ENCODE measurements at places on chromosomes 2 and 18.

DNA sequence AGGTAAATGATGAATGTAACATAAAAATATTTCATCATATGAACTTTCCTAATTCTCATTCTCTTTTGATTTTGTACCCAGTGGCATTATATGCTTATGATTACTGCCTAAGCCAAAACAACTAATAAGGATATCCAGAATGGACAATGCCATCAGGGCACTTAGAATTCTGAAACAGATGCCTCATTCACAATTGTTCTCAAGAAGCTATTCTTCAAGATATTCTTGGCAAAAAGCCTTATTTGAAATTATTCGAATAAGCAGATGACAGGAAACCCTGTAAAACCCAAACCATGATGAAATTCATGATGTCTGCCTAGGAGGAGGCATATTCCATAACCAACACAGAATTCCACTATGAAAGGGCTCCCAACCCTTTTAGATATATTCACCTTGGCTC lies 353.2 kb upstream of the TRIB2 start:
- no peak for DNase-seq

DNA sequence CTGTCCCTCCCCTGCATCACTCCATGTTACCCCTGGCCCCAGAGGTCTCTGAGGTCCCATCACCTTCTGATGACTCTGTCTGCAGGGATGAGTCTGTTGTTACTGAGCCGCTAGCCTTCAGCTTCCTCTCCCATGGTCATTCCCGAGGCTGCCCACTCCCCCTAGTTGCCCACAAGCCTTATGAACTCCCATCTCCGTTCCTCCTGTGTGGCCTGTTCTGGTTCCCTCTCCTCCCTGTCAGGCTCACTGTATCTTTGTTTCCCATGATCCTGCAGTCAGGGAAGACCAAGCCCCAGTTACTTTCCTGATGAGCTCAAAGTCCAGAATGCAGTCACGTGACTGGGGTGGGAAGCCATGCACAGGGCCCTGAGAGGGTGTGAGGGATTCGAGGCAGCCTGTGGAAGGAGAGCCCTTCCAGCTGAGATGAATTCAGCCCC lies 39.5 kb downstream of the INPP4A start:
- DNase-seq: no peak

- no peak for DNase-seq
These were observed 40.4 kb downstream of the FTCDNL1 start for GRCh38 chr2:199810422-199811171.

DNA sequence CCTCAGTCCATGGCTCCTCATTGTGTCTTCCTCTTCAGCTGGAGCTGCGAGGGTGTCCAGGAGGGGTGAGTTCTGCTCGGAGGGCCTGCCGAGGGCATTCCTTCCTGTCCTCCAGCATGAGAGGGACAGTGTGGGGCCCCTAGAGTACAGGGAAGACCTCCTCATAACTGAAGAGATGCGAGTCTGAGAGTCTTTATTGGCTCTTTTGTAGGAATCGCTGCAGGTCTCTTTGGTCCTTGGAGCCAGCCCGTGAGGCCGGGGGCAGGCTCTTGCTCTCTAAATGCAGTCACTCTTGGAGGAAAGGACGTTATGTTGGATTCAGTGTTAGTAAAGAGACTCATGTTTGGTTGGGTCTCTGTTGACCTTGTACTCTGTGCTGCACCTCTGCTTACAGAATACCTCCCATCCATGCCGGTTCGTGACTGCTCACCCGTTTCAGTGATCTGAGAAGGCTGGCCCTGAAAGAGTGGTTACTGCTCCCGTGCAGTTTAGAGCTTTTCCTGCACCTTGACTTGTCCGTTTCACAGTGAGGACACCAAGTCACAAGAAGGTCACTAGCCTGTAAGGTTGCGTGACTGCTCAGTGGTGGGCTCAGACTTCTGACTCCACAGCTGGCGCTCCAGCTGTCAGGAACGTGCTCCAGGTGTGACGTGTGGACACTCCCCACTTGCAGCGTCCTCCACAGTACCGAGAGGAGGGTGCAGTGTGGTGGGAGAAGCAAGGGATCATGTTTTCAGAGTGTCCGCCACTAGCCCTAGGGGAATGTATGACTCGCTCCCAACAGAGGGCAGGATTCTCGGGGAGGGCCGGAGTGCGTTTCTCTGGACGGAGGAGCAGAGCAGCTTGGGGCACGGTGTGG lies 7.8 kb downstream of the ATG4B start:
- DNase-seq: no peak

- no peak for DNase-seq
These were observed 29.0 kb downstream of the SERPINB5 start for GRCh38 chr18:63505566-63506335.

DNA sequence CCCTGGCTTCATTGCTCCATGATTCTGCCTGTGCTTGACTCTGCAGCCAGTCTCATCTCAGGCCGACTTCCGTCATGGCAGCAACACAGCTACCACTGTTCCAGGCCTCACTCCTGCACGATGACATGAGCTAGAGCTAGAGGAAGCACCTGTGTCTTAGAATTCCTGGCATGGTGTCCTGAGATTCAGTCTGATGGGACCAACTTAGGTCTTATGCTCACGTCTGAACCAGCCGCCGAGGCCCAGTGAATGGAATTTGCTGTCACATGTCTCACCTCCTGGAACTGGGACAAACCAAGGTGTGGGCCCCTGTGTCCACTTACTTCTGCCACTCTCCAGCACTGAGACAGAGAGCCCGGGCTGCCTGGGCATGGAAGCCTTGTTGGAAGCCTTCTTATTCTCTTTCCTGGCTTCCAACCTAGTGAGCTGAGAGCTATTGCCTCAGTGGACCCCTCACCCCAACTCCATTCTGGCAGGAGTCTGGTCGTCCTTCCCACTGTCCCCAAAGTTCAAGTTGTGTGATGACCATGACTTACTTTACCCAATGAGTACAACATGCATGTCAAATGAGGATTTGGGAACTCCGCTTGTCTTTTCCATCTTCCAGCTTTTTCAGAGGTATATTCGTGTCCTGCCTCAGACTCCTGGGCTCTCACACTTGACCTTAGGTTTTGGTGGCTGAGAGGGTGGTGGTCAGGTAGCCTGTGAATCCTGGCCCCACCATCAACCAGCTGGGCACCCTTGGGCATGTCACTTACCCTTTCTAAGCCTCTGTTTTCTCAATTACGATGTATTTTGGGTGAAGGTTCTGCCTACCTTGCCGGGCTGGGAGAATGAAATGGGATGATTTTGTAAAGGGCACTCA lies 39.1 kb upstream of the HS6ST1 start:
- no peak for DNase-seq

DNA sequence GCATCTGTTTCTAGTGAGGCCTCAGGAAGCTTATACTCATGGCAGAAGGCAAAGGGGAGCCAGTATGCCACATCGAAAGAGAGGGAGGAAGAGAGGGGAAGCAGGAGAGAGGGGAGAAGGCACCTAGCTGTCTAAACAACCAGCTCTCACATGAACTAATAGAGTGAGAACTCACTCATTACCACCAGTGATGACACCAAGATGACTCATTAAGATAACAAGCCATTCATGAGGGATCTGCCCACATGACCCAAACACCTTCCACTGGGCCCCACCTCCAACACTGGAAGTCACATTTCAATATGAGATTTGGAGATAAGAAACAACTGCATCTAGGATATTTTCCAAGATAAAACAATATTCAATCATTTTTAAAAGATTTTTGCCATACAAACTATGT lies 753.9 kb upstream of the ZEB2 start:
- no peak for DNase-seq

GRCh38 chr2:105307962-105308361 lies 21.6 kb downstream of the TGFBRAP1 start:
- no peak for DNase-seq

- no peak for DNase-seq
These were observed 22.3 kb upstream of the LRRTM1 start for GRCh38 chr2:80326861-80327260.

GRCh38 chr2:70569559-70569958 lies 15.9 kb upstream of the TGFA start:
- DNase-seq: no peak

- no peak for DNase-seq
These were observed 52.6 kb downstream of the CXCR4 start for GRCh38 chr2:136065384-136065783.

DNA sequence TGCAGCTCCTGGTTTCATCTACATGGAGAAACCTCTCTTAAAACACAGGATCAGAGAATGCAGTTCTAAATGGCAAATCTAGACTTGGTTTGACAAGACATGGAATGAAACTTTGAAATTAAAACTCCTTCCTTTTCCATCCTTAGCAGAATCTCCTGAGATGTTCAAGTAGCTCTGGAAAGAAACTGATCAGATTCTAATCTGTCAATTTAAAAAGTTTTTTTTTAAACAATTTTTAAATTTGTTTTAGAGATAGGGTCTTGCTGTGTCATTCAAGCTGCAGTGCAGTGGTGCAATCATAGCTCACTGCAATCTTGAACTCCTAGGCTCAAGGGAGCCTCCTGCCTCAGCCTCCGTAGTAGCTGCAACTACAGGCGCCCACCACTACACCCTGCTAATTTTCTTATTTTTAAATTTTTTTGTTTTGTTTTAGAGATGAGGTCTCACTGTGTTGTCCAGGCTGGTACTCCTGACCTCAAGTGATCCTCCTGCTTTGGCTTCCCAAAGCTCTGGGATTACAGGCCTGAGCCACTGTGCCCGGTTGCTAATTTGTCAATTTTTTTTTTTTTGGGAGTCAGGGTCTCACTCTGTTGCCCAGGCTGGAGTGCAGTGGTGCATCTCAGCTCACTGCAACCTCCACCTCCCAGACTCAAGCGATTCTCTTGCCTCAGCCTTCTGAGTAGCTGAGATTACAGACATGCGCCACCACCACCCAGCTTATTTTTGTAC lies 216.7 kb downstream of the TGIF1 start:
- DNase-seq: no peak

- no peak for DNase-seq
These were observed 13.7 kb upstream of the GMCL1 start for GRCh38 chr2:69815717-69816116.

- DNase-seq: no peak
These were observed 107.7 kb downstream of the PDE11A start for GRCh38 chr2:177964892-177965291.

DNA sequence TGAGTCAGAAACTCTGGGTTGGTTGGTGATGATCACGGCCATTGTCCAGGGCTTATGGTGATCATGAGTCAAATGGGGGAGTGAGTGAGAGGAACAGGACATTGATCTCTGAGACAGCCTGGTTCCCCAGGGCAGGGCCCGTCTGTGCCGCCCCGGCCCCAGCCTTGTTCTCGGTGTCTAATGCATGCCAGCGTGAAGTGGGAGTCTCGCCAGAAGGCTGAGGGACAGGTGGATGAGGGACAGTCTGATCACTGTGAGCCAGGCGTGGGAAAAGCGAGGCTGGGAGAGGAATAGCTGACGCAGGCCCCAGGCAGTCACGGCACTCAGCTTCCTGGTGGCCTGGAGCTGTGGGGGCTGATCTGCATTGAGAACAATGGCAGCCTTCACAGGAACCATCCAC lies 208.3 kb upstream of the HDAC4 start:
- DNase-seq: no peak

DNA sequence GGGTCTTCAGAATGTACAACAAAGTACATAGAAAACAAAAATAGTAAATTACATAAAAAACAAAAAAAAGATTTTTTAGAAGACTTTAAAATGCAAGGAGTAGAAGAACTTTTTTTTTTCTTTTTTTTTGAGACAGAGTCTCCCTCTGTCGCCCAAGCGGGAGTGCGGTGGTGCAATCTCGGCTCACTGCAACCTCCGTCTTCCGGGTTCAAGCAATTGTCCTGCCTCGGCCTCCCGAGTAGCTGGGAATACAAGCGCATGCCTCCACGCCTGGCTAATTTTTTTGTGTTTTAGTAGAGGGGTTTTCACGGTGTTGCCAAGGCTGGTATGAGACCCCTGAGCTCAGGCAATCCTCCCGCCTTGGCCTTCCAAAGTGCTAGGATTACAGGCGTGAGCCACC lies 104.5 kb upstream of the ZC3H15 start:
- no peak for DNase-seq

- DNase-seq: no peak
These were observed 66.8 kb upstream of the FZD7 start for GRCh38 chr2:201966691-201967438.

DNA sequence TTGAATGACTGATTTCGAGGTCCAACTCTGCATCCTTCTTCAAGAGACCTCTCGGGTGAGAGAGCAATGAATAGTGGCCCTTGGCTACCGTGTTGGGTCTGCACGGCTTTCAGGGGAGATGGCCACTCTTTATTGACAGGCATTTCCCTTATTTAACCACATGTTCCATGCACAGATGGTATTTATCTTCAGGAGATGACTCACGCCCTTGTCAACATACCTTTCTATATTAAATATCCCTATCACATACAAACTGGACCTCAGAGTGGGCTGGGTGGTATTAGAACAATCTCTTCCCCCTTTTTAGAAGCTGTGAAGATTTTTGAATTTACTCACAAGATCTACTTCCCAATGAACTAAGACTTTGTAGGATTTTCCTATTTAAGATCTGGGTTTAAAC lies 109.6 kb upstream of the CDC42EP3 start:
- DNase-seq: no peak

- DNase-seq: no peak
These were observed 242.6 kb downstream of the EN1 start for GRCh38 chr2:118604811-118605210.

- DNase-seq: no peak
These were observed 94.3 kb downstream of the TSHZ1 start for GRCh38 chr18:75304678-75305557.

DNA sequence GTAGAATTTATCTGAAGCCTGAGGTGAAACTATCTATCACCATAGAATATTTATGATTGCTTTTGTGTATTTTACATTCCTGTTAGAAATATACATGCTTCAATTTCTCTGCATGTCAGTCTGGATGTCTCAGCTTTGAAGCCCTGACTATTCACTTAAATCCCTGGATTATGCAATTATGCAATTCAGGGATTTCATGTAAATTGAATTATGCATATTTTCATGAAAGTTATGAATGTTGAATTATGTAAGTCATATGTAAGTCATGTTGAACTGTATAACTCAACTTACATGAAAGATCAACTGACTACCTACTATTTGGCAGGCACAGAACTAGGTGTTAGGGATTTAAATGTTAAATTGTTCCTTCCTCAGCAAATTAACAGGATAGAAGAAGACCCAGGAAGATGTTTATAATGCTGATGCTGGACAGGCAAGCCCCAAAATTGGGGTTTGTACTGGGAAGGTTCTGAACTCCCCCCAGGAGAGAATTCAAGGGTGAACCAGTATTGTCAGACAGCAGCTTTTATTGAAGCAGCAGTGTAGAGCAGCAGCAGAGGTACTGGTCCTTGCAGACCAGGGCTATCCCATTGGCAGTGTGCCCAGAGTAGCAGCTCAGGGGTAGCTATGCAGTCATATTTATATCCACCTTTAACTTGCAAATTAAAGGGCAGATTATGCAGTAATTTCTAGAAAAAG lies 236.5 kb downstream of the ZNF804A start:
- no peak for DNase-seq

GRCh38 chr18:27862041-27862682 lies 314.8 kb downstream of the CDH2 start:
- no peak for DNase-seq
